ENCODE measurements at places on chromosomes 3 and 15. TPM values are rescaled to one million over a fixed set of nuclear protein-coding genes. Genes with fewer than 3 reads are reported as not detected.

Gene CHRD
- total RNA-seq: 3.7 TPM

Gene PLSCR5
- total RNA-seq: not detected

Gene TOMM70
- 66.4 TPM for total RNA-seq

Gene CDC25A
- total RNA-seq: 1.2 TPM

Gene GOLGA6B
- not detected for total RNA-seq

Gene RPP25
- 2.9 TPM for total RNA-seq

Gene GRAMD2A
- not detected for total RNA-seq

Gene PAQR5
- total RNA-seq: 0.32 TPM

Gene ZNF860
- total RNA-seq: 0.07 TPM

Gene REC114
- total RNA-seq: not detected

Gene FAM81A
- total RNA-seq: 2.9 TPM

Gene GP9
- total RNA-seq: not detected
